NCI-H2107 (cell line): ENCODE measurements at places on chromosomes 2 and 18.

- DNase-seq: no peak
Observed at GRCh38 chr18:525036-525797, 24.7 kb upstream of the COLEC12 start.

GRCh38 chr2:191951832-191952231 lies 104.9 kb upstream of the CAVIN2 start:
- no peak for DNase-seq

DNA sequence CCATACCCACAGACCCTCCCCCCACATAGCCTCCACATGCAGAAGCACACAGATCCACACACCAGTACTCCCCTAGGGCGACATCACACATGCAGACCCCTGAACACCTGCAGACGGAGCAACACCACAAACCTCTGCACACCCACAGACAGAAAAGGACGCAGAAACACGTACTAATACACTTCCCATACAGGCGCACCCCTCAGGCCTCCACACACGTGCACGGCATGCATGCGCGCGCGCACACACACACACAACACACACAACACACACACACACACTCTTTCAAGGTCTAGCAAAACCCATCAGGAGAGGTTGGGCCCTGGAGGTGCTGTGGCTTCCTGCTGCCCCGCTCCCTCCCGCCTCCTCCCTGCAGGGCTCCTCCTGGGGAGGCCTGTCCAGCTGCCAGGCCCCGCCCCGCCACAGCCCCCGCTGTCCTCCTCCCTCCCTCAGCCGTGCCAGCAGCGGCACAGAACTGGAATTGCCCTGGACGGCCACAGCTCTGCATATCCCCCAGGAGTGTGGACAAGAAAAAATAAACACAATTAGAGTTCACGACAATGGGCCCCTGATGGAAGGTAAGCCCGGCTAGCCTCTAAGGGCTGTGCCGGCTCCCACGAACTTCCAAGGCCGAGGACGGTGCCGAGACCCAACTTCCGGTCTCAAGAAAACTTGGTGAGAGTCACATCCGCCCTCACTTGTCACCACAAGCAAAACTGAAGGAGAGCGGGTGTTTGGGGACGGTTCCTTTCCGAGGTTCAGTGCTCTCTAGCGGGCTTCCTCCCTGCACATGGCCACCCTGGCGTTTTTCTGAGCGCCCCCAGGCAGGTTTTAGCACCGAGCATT lies 6.8 kb downstream of the ZFP36L2 start:
- no peak for DNase-seq

DNA sequence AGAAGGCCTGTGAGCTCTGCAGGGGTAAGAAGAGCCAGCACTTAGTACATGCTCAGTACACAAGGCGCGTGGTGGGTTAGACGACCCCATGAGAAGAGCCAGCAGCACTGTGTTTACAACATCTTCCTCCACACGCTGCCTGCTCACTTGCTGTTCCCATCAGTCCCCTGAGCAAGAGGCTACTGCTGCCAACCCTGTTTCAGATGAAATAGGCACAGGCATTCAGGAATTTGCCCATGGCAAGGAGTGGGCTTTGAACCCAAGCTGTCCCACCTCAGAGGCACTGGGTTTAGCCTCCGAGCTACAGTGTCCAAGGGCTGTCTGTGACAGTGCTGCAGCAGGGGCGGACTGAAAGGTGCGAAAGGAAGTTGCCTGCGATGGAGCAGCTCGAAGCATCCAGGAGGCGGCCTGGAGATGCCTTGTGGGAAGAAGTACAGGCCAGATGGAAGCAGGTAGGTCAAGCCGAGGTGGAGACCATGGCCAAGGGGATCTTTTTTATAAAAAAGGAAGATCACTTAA lies 121.5 kb upstream of the PXDN start:
- no peak for DNase-seq

DNA sequence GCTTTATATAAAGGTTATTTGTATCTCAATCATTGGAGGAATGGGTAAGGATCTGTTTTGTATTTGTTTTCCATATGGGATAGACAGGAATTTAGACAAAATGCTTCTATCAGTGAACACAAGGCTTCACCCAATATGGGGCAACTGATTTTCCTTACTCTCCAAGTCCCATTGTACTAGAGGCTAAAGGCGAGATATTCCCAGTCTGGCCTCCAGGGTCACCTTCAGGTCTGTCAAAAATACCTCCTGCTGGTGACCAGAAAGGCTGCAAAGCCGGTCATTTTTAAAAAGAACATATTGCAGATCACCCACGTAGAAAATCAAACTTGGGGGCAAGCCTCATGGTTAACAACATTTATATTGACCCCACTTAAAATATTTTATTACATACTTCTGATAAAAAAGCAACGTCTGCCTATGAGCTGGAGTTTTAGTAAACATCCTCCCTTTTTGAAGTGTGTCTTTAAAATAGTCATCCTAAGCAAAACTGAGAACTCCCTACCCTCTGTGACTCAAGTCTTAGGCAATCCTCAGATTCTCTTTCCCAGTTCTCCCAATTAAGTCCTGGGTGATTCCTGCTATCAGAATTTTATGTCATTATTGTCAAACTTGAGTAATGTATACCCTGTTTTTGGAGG lies 276.6 kb downstream of the MREG start:
- DNase-seq: no peak

- DNase-seq: no peak
Observed at GRCh38 chr2:12106440-12107080, 360.1 kb downstream of the LPIN1 start.

DNA sequence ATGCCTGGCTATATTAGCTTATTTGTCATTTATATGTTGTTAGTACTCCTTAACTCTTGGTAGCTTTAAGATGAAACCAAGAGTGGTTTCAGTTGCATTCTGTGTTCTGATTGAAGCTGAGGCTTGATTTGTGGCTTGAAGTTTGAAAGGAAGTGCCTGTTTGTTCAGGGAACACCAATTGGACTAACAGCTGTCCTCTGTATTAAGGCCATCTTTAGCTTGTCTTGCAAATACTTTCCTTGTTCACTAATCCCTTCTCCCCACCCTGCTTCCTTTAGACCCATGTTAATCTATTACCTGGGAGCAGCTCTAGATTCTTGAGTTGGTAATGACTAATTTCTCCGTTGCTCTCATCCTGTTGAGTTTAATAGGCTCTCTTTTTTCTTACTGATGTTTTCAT lies 13.4 kb downstream of the ITGA6 start:
- no peak for DNase-seq

GRCh38 chr18:23316988-23317387 lies 136.1 kb upstream of the RIOK3 start:
- DNase-seq: no peak

DNA sequence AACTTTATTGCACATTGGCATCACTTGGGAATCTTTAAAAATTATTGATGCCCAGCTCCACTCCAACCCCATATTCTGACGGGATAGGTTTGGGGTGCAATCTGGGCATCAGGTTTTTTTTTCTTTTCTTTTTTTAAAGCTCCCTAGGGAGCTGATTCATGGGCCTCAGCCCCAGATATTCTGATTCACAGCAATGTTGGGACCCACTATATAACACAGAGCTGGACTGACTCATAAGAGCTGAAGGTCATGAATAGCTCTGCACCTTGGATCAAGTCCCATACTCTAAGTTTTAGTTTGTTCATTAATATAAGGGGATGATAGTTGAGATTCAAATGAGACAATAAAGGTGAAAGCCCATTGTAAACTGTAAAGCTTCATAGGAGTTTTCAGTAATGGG lies 191.1 kb upstream of the REV1 start:
- DNase-seq: no peak

DNA sequence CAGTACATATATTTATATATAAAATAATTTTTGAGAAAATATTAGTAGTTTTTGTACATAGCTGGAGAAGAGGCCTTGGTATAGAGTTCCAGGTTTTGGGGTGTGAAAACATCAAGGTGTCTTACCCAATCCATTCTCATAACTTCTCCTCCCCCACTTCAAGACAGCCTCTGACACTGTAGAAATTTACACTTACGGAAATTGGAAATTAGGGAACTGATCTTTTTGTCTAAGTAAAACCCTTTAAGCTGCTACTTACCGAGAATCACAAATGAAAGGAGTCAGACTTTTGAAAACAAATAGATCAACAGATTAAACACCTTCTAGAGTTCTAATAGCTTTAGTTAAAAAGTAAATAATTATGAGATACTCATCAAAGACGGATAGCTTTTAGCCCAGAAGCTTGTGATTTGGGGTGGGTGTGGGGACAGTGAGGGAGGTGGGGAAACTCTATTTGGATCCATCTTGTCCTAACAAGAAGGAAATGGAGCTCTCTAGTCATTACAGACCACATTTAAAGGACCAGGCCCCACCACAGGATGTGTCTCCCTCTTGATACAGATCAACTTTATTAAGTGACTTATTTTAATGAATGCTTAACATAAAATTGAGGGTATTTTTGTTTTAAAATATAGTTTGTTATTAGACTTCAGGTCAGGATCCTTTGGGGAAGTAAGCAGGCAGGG lies 11.1 kb upstream of the FBXO11 start:
- no peak for DNase-seq

DNA sequence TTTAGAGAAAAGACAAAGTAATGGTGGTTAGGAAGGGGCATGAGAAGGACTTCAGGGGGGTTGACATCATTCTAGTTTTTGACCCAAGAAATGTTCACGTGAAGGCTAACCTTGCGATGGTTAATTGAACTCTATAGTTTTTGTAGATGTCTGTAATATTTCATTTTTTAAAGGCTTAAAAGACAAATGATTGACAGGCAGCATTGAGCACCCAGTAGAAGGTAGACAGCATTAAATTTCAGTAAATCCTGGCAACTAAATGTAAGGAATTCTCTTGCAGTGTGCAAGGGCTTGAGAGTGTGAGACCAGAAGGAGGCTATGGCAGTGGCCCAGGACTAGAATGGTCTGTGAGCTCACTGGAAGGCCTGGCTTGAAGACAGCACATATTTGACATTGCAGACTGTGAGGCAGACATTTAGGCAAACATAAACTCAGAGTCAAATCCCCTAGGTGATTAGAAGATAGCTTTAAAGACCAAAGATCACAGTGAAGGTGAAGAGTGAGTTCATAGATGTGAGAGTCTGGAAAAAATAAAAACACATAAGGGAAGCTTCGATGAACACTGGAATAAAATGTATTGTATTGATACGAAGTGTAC lies 100.1 kb upstream of the MAP4K4 start:
- no peak for DNase-seq

- no peak for DNase-seq
Observed at GRCh38 chr2:204258890-204259289, 286.4 kb upstream of the PARD3B start.

DNA sequence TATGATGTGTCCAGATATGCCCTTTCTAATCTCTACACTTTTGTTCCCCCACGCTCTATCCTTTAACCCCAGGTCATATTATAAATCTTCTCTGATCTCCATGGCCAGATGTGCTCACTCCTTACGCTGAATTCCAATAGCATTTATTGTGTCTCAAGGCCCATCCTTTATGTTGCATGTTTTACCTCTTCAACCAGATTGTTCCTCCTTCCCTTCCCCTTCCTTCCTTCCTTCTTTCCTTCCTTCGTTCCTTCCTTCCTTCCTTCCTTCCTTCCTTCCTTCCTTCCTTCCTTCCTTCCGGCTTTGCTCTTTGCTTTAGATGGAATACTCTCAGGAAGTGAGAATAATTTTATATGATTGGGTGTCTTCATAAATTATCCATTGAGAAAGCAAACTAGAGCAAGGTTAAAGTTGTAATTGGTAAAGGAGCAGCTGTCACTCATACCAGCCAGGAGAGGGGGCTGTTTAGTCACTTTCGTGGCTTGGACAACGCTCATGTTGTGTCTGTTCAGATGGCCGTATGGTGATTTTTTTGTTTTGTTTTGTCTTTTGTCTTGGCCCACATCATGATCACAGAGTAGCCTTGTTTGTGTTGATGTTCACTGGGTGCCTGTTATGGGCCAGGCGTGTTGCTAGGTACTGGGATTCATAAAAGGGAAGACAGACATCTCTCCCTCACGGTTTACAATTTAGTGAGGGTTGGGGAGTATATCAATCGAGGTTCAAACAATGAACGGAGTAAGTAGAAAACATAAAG lies 68.0 kb downstream of the DAW1 start:
- no peak for DNase-seq

- no peak for DNase-seq
Observed at GRCh38 chr2:173149491-173149890, 73.8 kb downstream of the MAP3K20 start.

DNA sequence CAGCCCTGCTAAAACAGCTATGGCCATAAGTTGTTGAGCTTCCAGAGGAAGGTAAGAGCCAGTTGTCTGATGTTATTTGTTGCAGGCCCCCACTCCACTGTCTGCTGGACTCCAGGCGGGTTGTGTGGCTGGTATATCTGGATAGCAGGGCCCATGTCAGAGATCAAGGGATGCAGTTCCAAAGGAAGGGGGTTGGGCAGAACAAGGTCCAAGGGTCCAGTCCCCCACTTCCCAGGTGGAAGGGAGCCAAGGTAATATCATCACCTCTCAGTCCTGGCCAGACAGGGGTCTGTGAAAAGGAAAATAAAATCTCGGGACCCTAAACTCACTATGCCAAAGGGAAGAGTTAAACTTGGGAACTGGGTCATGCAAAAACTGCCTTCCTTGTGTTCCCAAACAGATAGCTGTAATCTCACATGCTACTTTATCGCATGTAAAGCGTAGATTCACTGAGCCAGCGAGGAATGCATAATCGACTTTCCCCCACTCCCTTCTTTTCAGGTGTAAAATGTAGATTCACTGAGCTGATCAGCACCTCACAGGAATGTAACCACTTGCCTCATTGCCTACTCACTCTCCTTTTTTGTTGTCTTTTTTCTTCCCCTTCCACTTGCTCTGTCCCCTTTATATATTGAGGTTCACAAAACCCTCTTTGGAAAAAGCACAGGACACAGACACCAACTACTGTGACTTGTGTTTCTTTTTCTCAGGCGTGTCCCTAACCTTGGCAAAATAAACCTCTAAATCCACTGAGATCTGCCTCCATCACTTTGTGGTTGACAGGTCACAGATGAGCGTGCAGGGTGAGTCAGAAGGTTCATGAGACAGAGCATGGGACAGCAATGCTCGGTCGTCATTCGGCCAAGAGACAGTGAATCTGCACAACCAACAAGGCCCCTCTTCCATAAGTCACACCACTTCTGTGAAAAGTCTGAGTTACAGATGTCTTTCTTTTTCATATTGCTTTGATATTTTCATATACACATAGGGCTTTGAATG lies 255.3 kb upstream of the SIX2 start:
- no peak for DNase-seq

DNA sequence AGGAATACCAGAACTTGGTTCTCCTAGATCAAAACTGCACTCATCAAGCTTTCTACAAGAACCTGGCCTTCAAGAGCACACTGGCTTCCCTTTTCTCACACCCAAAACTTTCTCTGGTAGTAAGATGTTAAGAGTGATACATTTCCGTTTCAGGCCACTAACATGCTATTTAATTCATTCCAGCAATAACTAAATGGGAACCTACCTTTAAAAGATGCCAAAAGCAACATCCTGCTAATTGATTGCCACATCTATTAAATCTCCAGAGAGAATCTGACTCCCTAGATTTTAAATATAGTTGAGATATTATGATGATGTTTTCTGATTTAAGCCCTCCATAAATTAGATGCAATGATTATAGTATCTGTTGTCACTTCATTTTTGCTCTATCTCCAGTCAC lies 71.6 kb downstream of the KCTD18 start:
- DNase-seq: no peak

GRCh38 chr2:57542081-57542480 lies 504.5 kb upstream of the VRK2 start:
- no peak for DNase-seq
